ENCODE measurements at places on chromosomes 7 and 10.

GRCh38 chr10:10796061-10796773 lies 221.5 kb upstream of the CELF2 start:
- no peak for DNase-seq

- DNase-seq = peak; percentile 41
These were observed 41.5 kb upstream of the SMIM30 start for GRCh38 chr7:113159746-113160339.

- no peak for DNase-seq
These were observed 1.9 kb downstream of the PPP2R2D start for GRCh38 chr10:131902691-131903090.

DNA sequence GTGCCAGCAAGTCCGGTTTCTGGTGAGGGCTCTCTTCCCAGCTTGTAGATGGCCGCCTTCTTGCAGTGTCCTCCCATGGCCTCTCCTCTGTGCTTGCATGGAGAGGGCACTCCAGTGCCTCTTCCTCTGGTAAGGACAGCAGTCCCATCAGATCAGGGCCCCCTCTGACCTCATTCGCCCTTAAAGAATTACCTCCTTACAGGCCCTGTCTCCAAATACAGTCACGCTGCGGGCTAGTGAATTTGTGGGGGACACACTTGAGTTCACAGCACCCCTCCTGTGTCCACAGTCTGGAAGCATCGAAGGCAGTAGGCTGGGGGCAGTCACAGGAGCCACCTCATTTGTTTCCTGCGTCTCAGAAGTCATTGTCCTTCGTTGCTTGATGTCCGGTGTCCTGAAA lies 54.6 kb downstream of the LHPP start:
- DNase-seq = no peak

DNA sequence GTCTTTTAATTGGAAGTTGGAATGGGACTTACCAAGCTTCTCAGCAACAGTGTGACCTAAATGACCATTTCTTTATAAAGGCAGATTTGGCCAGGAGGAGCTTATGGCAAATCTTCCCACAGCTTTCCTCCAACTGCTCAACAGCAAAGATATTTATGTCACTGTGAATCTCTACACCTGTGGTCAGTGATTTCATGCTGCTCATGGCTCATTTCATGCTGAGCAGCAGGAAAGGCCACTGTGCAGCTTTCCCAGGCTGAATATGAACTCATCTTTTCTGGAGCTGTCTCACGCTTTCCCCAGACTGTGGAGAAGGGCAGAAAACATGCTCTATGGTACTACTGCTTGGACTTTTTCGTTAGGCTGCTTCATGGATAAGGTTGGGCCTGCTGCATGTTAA lies 29.8 kb downstream of the CALCR start:
- DNase-seq = no peak

DNA sequence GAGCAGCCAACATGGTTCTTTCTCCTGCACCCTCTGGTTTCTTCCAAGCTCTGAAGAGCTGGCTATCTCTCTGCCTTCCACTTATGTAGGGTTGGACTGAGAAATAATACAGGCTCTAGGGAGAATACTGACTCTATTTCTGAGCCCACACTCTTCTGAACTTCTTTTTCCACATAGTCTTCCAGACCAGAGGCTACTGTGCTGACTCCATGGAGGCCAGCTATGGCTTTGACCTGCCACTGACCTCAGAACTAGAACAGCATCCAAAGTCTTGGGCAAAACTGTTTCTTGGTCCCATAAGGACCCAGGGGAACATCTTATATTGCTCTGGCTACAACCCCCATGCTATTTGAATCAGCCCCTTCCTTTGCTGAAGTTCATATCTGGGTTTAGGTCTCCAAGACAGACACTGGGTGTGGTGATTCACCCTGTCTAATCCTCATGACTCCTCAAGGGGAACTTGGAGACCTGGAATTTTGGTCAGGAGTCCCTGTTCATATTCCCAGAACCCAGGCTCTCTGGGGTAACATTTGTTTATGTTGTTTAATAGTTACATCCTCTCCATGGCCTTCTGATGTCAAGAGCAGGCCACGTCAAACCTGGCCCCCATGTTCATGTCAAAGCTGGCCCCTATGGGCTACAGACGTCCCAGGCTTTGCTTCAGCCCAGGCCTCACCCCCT lies 12.1 kb upstream of the PLAU start:
- no peak for DNase-seq

GRCh38 chr7:131562941-131563340 lies 6.5 kb upstream of the PODXL start:
- DNase-seq = no peak

DNA sequence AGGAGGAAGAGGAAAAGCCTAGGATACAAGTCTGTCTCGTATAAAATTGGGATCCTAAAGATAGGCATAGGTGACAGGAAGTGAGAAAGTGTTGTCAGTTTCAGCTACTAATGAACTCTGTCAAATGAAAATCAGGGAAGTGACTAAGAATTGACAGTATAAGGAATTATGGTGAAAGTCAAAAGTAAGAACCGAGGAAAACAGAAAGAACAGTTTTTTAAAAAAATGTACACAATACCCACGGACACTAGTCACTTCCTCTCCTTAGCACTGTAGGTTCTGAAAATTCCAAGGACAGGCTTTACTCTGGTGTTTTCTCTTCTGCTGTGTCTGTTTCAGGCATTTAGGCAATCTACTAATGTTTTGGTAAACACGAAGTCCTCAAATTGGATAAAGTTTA lies 42.3 kb downstream of the ATAD1 start:
- no peak for DNase-seq

GRCh38 chr10:94192974-94193373 lies 169.8 kb downstream of the NOC3L start:
- no peak for DNase-seq

DNA sequence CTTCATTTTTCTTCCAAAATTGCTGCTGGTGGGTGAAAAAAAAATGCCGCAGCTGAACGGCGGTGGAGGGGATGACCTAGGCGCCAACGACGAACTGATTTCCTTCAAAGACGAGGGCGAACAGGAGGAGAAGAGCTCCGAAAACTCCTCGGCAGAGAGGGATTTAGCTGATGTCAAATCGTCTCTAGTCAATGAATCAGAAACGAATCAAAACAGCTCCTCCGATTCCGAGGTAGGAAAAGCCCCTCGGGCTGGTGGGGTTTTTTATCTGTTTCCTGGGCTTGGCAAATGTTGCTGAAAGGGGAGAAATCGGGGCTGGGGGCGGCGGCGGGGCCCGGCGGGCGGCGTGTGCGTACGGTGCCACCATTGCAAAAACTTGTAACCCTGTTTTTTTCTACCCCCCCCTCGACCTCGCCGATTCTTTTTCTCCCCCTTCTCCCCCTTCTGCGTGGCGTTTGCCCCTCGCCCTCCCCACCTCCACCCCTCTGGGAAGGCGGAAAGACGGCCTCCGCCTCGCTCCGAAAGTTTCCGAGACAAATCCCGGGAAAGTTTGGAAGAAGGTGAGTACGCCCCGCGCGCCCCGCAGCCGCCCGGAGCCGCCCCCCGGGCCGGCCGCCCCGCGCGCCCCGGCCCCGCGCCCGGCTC lies 789 bp downstream of the TCF7L2 start:
- DNase-seq = peak; percentile 21

GRCh38 chr7:36795451-36796021 lies 71.2 kb upstream of the AOAH start:
- no peak for DNase-seq

- no peak for DNase-seq
These were observed 933.1 kb upstream of the LRRN3 start for GRCh38 chr7:110157631-110158362.

DNA sequence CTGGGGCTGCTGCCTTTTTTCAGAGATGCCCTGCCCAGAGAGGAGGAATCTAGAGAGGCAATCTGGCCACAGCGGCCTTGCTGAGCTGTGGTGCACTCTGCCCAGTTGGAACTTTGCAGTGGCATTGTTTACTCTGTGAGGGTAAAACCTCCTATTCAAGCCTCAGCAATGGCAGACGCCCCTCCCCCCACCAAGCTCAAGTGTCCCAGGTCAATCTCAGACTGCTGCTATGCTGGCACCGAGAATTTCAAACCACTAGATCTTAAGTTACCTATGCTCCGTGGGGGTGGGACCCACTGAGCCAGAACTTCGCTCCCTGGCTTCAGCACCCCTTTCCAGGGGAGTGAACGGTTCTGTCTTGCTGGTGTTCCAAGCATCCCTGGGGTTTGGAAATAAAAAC lies 77.2 kb downstream of the EXOC4 start:
- peak; percentile 24 for DNase-seq

- no peak for DNase-seq
These were observed 71.9 kb upstream of the DUSP5 start for GRCh38 chr10:110425684-110426293.

- DNase-seq = no peak
These were observed 3.1 kb downstream of the CYP2W1 start for GRCh38 chr7:985915-986741.

GRCh38 chr7:91352091-91352490 lies 87.9 kb downstream of the FZD1 start:
- no peak for DNase-seq

- no peak for DNase-seq
These were observed 79.4 kb upstream of the FEZF1 start for GRCh38 chr7:122383934-122384333.

- DNase-seq = no peak
These were observed 245.1 kb downstream of the CHCHD3 start for GRCh38 chr7:132836746-132837145.

- no peak for DNase-seq
These were observed 227.0 kb upstream of the AOAH start for GRCh38 chr7:36951257-36951697.

DNA sequence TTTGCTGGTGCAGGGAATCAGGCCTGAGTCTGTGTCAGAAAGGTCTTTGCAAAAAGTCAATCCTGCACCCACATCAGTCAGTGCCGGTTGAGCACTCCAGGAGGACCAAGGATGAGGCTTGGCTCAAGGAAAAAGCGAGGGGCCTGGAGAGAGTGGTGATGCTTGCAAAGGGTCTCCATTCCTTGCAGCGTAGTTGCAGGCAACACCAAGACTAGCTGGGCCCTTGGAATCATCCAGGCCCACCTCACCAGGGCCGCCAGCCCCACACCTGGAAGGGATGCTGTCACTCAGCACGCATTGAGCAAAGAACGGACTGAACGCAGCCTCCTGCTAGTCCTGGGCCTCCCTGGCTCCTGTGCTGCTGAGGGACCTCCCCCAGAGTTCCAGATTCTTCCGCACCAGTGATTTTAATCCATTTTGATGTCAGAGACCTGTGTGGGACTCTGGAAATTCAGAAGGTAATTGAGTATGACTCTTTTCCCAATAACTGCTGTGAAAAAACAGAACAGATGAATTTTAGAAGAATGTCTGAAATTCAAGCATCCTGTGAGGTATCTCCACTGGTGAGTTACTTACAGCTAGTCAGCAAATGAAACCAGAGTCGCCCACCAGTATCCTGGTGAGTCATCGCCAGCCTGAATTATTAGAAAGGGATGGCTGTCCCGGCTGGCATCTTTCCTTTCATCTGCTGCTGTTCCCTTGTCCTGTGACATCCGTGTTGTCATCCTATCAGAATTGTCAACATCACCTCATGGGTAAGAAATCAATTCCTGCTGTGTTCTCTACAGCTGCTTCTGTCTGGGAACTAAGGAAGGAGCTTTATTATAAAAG lies 150.8 kb upstream of the NPS start:
- DNase-seq = no peak

DNA sequence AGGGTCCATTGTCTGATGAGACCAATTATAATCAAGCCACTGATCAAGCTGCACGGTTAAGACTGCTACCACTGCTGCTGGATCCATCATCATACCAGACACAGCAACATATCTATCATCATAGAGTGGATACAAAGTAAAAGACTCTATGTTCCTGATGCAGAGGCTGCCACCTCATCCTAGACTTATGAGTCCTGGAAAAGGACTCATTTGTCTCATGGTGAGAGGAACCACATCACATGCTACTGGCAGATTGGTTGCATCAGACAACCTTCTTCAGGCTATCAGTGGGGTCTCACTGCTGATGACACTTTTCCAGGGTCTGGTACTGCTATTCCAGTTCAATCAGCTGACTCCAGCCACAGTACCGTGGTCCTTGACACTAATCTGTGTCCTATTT lies 79.0 kb downstream of the ABI1 start:
- no peak for DNase-seq

GRCh38 chr7:134351424-134351823 lies 34.7 kb upstream of the SLC35B4 start:
- DNase-seq = peak; percentile 16

GRCh38 chr7:12056381-12056780 lies 154.7 kb upstream of the TMEM106B start:
- no peak for DNase-seq

GRCh38 chr7:79282882-79283602 lies 170.4 kb downstream of the MAGI2 start:
- DNase-seq = no peak

DNA sequence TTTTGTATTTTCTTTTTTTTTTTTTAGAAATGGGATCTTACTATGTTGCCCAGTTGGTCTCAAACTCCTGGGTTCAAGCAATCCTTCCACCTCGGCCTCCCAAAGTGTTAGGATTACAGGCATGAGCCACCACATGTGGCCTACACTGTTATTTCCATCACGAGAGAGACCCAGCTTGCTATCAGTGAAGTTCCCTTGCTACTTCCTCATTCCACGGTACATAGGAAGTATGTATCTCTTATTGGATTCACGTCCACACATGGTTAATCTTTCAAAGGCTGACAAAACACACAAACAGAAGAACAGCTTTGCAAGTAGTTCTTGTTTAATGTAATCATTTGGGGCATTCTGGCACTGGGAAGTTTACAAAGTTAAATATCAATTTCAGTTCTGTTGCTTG lies 50.9 kb downstream of the DCLRE1A start:
- no peak for DNase-seq

- no peak for DNase-seq
These were observed 136.3 kb upstream of the PDE1C start for GRCh38 chr7:32206488-32206887.

GRCh38 chr10:72509206-72509799 lies 116.6 kb downstream of the MICU1 start:
- no peak for DNase-seq

DNA sequence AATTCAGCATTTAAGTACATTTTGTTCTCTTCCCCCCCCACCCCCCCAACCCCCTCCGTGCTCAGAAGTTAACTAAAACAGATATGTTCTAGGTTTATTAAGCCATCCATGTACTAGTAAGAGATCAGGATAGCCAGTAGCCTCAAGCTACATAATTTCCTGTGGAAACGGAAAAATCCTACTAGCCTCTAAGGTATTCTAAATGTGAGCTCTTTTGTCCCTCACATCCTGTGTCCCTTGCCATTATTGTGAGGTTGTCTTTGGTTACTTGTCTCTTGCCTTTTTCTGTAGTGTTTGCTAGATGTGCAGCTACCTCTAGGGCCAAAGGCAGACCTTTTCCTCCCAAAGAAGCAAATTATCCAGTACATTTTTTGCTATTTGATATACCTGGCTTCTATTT lies 92.1 kb downstream of the BTRC start:
- no peak for DNase-seq

DNA sequence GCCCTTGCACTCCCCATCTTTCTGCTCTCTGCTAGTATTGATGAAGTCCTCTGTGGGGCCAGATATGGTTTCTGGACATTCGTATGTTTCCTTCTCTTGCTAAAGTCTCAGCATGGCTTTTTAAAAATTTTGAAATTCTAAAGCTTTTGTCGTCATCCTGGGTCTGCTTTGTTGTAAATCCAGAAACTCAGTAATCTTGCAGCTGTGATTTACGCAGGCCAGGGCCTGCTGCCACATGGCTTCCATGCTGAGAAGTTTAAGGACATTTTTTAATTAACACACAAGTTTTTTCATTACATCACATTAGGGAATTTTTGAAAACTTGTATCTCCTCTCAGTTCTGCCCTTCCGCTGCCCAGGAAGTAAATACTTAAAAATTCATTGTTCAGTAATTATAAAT lies 686.1 kb upstream of the IGFBP3 start:
- no peak for DNase-seq
